Activated CD4-positive, alpha-beta memory T cell treated with anti-CD3 and anti-CD28 coated beads, Interleukin-2, amount 10 ng/mL, durations not matched to agents 7 days and 5 days (primary cell): ENCODE measurements at places on chromosomes 16 and 17. TPM values are rescaled to one million over a fixed set of nuclear protein-coding genes. Genes with fewer than 3 reads are reported as not detected.

CLDN6 gene
- not detected for total RNA-seq

GFAP gene
- not detected for total RNA-seq

GALK1 gene
- total RNA-seq, result 40.6 TPM

HNF1B gene
- total RNA-seq, result not detected

SLC9A5 gene
- total RNA-seq, result 2.2 TPM

DPEP1 gene
- not detected for total RNA-seq

CA5A gene
- not detected for total RNA-seq

MSRB1 gene
- 17.9 TPM for total RNA-seq

KRT16 gene
- not detected for total RNA-seq

DNA sequence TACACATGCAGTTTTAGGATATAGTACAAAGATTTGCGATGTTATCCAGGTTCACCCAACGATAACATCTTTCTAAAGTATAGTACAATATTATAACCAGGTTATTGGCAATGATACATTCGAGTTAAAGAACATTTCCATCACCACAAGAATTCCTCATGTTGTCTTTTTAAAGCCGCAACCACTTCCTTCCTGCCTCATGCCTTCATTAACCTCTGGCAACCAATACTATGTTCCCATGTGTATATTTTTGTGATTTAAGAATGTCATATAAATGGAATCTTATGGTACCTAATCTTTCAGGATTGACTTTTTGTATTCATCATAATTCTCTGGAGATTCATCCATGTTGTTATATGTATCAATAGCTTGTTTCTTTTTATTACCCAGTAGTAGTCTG, 1183.2 kb downstream of the CDH11 start:
- no peaks in the 10 kb centered on the region for H3K27me3 ChIP-seq
- no peak overlapping the region for H3K4me3 ChIP-seq
- no peaks in the 10 kb centered on the region for H3K36me3 ChIP-seq

DNA sequence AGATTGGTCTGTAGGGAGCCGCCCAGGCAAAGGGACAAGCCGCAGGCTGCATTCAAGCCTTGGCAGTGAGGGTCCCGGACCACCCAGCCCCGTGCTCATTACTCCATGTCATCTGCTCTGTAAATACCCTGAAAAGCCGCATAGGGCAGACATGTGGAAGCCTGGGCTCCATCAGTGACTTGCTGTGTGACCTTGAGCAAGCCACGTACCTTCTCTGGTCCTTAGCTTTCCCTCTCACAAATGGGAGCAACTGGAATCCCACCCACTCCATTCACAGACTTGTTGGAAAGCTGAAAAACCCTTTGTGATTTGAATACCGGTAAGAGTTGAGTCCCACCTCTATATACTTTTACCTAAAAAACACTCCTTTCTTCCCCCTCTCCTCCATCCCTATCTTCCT, 11.9 kb downstream of the CAMKK1 start:
- peaks cover under 1% of the 10 kb centered on the region for H3K4me1 ChIP-seq
- no peak overlapping the region for H3K4me3 ChIP-seq
- no peak overlapping the region for H3K27ac ChIP-seq
- no peaks in the 10 kb centered on the region for H3K36me3 ChIP-seq

DNA sequence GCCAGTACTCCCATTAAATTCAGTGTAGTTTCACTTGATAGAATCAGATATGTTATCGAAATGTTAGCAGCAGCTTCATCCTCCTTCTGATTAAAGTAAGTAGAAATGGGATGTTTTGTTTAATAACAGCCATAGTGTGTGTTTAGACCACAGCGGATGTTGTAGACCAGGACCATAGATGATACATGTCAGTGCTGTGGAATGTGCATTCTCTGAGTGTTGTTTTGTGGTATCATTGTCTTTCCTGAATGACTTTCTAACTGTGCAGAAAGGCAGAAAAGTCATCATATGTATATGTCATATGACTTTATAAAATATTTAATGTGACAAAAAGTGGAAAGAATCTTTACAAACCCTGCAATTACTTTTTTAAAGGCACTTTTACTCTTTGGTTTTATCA, 55.6 kb downstream of the CYLD start:
- DNase-seq, result no peak
- H3K4me3 ChIP-seq, result no peak overlapping the region
- H3K36me3 ChIP-seq, result peaks cover 76% of the 10 kb centered on the region
- no peaks in the 10 kb centered on the region for H3K4me1 ChIP-seq
- no peak overlapping the region for H3K27ac ChIP-seq

DNA sequence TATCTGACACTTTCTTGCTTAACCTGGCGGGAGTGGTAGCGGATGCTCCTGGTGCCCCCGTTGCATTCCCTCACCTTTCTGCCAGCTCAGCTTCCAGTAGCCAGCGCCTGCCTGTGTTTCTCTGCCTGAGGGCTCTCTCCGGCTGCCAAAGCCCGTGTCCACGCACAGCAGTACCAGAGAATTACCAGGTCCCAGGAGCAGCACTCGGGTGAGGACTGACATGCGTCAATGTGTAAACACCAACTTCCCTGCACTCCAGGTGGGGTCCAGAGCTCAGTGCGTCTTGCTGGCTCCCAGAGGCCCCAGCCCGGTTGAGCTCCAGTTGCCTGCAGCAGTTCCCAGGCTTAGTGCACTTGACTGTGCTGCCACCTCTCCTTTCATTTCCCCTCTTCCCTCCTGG, 54.8 kb downstream of the CDH13 start:
- H3K36me3 ChIP-seq, result no peaks in the 10 kb centered on the region
- no peak overlapping the region for H3K27ac ChIP-seq
- peaks cover 5% of the 10 kb centered on the region for H3K27me3 ChIP-seq
- no peak for DNase-seq
- H3K4me1 ChIP-seq, result no peaks in the 10 kb centered on the region

DNA sequence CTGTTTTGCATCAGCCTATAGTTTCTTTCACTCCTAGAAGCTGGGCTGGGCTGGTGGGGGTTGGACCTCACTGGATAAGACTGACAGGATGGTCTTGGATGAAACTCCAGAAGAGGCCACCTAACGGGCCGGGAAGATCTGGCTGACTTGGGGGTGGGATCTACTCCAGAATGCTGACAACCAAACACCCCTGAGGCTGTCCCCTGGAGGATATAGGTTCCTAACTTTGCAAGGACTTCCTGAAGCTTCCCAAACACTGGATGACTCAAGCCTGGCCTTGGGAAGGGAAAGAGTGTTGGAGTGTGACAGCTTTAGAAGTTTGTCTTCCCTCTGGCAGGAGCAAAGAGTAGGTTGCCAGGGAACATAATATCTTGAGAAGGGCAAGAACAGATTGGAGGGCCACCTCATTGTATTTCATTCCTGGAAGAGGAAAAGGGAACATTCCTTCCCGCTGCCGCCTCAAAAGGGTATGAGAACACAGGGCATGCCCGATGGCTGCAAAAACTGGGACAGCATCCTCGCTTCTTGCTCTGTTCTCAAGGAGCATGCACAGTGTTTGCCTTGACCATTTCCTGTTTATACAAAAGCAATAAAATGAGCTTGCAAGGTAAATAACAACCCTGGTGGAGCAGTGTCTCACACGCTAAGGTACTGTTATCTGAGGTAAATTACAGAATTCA, 6.8 kb upstream of the CYB5B start:
- no peaks in the 10 kb centered on the region for H3K36me3 ChIP-seq
- DNase-seq, result no peak
- peaks cover under 1% of the 10 kb centered on the region for H3K4me1 ChIP-seq
- H3K27ac ChIP-seq, result no peak overlapping the region
- no peaks in the 10 kb centered on the region for H3K27me3 ChIP-seq

GRCh38 chr17:72121164-72122009, 567 bp downstream of the SOX9 start:
- H3K4me3 ChIP-seq, result no peak overlapping the region
- H3K4me1 ChIP-seq, result peaks cover 6% of the 10 kb centered on the region
- H3K36me3 ChIP-seq, result peaks cover 6% of the 10 kb centered on the region
- H3K27me3 ChIP-seq, result peaks cover 68% of the 10 kb centered on the region
- peak overlapping the region; percentile 54 for H3K27ac ChIP-seq
- DNase-seq, result no peak

- H3K36me3 ChIP-seq, result no peaks in the 10 kb centered on the region
- no peak overlapping the region for H3K27ac ChIP-seq
- peaks cover 7% of the 10 kb centered on the region for H3K27me3 ChIP-seq
- H3K4me1 ChIP-seq, result peaks cover 4% of the 10 kb centered on the region
- DNase-seq, result no peak
- H3K4me3 ChIP-seq, result no peak overlapping the region
These were observed 41.3 kb downstream of the GINS3 start for GRCh38 chr16:58433569-58433951.

- H3K27ac ChIP-seq, result peak overlapping the region; percentile 5
- H3K36me3 ChIP-seq, result no peaks in the 10 kb centered on the region
- H3K4me3 ChIP-seq, result no peak overlapping the region
- peaks cover 12% of the 10 kb centered on the region for H3K27me3 ChIP-seq
These were observed 374.0 kb upstream of the ASIC2 start for GRCh38 chr17:33667052-33667509.

DNA sequence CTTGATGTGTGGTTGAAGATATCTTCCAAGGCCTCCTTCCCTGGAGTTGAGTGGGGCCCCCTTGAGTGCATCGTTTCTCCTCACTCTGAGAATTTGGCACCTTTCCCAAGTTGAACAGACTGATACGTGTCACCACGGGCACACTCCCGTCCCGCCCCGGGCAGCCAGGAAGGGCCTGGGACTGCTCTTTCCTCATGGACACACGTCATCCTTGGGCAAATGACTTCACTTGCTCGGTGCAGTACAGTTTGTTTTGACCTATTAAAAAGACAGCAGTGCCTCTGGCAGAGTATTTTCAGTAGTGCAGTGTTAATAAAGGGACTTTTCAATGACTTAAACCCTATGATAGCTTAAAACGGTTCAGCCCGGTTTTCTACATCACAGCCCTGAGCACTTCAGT, 59.9 kb downstream of the SEC14L1 start:
- H3K4me3 ChIP-seq, result no peak overlapping the region
- no peak overlapping the region for H3K27ac ChIP-seq
- H3K36me3 ChIP-seq, result peaks cover 80% of the 10 kb centered on the region
- H3K4me1 ChIP-seq, result no peaks in the 10 kb centered on the region
- DNase-seq, result no peak

DNA sequence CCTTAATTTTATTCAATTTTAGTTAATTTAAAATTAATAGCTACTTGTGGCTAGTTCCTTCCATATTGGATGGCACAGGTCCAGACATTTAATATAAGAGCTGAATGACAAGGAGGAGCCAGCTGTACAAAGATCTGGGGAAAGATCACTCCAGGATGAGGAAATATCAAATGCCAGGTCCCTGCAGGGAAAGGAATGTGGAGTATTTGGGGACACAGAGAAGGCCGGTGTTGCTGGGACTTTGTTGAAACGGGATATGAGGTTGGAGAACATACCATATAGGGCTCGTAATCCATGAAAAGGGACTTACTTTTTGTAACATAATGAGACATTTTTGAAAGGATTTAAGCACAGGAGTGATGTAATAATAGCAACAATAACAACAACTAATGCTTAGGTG, 426.8 kb downstream of the HS3ST4 start:
- H3K27ac ChIP-seq, result no peak overlapping the region
- H3K27me3 ChIP-seq, result no peaks in the 10 kb centered on the region
- no peaks in the 10 kb centered on the region for H3K36me3 ChIP-seq
- no peak for DNase-seq

DNA sequence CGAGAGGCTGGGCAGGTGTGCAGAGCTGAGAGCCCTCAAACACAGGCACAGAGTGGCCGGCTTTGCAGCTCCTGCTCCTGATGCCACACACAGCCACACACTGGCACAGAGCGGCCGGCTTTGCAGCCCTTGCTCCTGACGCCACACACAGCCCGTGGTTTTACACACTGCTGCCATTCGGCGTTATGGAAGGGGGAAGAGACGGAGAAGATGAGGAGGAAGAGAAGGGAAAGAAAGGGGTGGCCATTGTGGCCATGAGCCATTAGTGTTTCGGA, 26.8 kb downstream of the WSCD1 start:
- DNase-seq, result no peak
- H3K27me3 ChIP-seq, result no peaks in the 10 kb centered on the region
- H3K36me3 ChIP-seq, result no peaks in the 10 kb centered on the region
- no peaks in the 10 kb centered on the region for H3K4me1 ChIP-seq

- no peak overlapping the region for H3K4me3 ChIP-seq
- H3K36me3 ChIP-seq, result no peaks in the 10 kb centered on the region
- DNase-seq, result no peak
- H3K27ac ChIP-seq, result no peak overlapping the region
- peaks cover 11% of the 10 kb centered on the region for H3K4me1 ChIP-seq
- peaks cover 5% of the 10 kb centered on the region for H3K27me3 ChIP-seq
These were observed 58.7 kb downstream of the EFCAB5 start for GRCh38 chr17:30000001-30000754.

- H3K36me3 ChIP-seq, result no peaks in the 10 kb centered on the region
- DNase-seq, result no peak
- no peaks in the 10 kb centered on the region for H3K4me1 ChIP-seq
These were observed 4.2 kb downstream of the FOXC2 start for GRCh38 chr16:86570558-86571529.

DNA sequence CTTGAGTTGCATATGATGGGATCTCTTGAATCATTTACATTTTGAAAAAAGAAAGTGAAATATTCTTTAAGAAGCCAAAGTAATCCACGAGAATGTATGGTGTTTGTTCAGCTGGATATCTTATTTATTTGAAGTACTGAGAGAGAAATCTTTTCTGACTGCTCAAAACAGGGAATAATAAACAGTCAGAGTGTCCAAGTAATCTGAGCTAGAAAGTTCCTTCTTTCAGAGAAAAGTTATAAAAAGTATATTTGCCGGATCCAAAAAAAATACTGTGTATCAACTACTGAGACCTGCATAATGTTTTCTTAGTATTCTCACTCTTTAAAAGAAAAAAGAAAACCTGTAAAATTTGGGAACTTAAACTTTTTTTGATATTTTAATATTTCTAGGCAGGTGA, 350.8 kb downstream of the WWOX start:
- H3K36me3 ChIP-seq, result no peaks in the 10 kb centered on the region
- no peak for DNase-seq
- H3K4me3 ChIP-seq, result no peak overlapping the region
- no peak overlapping the region for H3K27ac ChIP-seq
- H3K27me3 ChIP-seq, result no peaks in the 10 kb centered on the region

DNA sequence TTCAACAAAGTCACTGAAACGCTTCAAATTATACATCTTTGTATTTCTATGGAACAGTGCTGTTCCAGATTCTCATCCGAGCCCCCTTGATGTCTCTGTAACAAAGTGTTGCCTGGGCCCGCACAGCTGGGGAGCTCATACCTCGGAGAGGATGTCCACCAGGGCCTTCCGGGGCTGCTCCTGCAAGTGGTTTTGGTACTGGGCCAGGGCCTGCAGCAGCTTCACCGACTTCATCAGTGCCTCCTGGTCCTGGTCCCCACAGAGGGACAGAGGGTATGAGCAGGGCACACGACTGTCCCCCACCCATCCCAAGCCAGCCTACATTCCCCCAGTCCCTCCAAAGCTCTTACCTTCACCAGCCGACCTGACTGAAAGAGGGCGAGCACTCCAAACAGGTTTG, 1.5 kb downstream of the MYBBP1A start:
- H3K27me3 ChIP-seq, result no peaks in the 10 kb centered on the region
- peaks cover 20% of the 10 kb centered on the region for H3K36me3 ChIP-seq
- DNase-seq, result no peak
- peak overlapping the region; percentile 47 for H3K27ac ChIP-seq

DNA sequence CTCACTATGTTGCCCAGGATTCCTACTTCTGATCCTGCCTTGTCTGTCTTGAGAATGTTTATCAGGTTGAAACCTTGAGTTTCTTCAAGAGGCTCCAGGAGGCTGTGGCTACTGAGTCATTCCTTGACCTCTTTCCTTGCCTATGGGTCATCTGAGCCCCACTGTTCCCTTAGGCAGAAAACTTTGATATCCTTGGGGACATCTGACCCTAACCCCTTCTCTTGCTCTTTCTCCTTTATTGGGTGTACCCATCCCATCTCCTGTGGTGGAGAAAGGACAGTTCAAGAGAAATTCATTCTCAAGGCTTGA, 12.5 kb downstream of the ARL4D start:
- no peak overlapping the region for H3K27ac ChIP-seq
- H3K36me3 ChIP-seq, result no peaks in the 10 kb centered on the region
- H3K27me3 ChIP-seq, result peaks cover 27% of the 10 kb centered on the region
- DNase-seq, result no peak
